ENCODE measurements at places on chromosomes 6 and 20.

- no peak for DNase-seq
These were observed 3.4 kb upstream of the MICAL1 start for GRCh38 chr6:109458774-109459531.

- DNase-seq = no peak
These were observed 817.5 kb upstream of the SLC35B3 start for GRCh38 chr6:9252799-9253198.

- DNase-seq = no peak
These were observed 58.6 kb downstream of the TMEM242 start for GRCh38 chr6:157264701-157265100.

- peak; percentile 94 for DNase-seq
These were observed 41.8 kb downstream of the RBM38 start for GRCh38 chr20:57432862-57433491.

DNA sequence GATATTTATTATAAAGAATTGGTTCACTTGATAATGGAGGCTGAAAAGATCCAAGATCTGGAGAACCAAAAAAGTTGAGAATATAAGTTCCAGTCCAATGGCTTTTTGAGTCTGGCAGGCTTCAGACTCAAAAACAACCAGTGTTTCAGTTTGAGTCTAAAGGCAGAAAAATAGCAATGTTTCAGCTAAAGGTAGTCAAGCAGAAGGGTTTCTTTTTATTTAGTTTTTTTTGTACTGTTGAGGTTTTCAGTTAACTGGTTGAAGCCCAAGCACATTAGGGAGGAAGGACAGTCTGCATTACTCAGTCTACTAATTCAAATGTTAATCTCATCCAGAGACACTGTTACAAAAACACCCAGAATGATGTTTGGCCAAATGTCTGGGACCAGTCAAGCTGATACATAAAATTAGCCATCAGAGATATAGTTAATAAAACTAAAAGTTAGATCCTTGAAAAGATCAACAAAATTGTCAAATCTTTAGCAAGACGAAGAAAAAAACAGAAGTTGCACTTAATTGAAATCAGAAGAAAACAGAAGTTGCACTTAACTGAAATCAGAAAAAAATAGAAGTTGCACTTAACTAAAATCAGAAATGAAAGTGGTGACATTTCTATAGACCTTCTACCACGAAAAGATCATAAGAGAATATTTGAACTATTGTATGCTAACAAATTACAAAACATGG is 980.3 kb upstream of the FLRT3 start:
- DNase-seq = no peak

- DNase-seq = no peak
These were observed 92.2 kb downstream of the BACH2 start for GRCh38 chr6:90204327-90205056.

- DNase-seq = no peak
These were observed 10.2 kb upstream of the PEX7 start for GRCh38 chr6:136812174-136812573.

DNA sequence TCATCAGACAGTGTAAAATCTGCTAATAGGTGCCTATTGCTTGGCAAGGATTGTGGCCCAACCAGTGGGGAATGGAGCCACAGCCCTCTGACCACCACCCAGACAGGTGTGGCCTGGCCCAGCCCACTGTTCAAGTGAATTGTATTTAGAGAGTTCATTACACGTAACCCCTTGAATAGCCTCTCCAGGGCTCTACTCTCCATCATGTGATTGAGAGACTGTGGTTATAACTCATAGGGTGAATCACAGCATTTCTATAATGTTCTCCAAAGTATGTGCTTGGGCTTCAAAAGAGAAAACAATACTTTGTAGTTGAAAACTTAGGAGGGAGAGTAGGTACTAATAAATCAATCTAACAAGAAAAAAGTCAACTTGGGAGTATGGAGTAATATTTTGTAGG is 38.4 kb downstream of the ALDH8A1 start:
- no peak for DNase-seq

- no peak for DNase-seq
These were observed 54.8 kb downstream of the CAP2 start for GRCh38 chr6:17448165-17448564.

All from CD4-positive, alpha-beta T cell (primary cell).